ENCODE measurements at places on chromosomes 1 and 21.

GRCh38 chr1:16249596-16250241 is 12.7 kb upstream of the CPLANE2 start:
- DNase-seq: no peak

GRCh38 chr1:1213345-1214265 is at the start of gene TNFRSF4:
Gene TNFRSF4 (minus strand): TSS chr1:1214153. CDS start chr1:1214127, 26 bp downstream.
- DNase-seq: no peak

DNA sequence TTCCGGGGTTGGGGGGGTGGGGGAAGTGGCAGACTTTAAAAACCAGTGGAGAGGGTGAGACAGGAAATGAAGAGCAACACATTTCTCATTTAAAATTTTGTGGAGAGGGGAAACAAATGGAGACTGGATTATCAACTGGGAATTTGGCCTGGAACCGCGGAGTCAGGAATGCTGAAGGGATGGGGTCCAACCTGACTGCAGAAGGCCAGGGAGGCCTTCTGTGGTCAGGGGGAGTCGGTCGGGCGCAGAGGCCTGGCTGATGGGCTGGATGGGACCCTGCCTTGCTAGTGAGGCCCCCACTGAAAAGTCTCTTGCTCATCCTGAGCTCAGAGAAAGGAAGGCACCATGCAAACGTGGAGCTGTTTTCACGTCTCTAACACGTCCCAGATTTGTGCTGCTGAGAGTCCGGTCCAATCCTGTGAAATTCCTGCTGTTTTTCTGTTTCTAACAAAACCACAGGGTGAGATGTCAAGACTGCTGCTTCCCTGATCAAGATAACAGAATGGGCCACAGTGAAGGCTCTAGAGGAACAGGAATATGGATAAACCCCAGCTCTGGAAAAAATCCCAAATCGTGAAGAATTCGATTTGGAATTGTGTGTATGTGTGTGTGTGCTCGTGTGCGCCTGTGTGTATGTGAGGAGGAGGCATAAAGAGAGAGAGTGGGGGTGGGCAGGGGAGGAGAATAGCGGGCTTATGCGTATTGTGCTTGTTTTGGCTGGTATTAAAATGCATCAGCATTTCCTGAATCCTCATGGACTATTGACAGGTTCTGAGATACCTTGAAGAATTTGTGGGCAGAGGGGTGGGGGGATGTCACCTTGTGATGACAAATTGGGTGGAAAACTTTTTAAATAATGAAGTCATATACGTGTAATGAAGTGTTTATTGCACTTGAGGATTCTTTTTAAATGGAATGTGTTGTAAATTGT is 117.4 kb downstream of the NGF start:
- no peak for DNase-seq

GRCh38 chr1:206703661-206704060 is 19.0 kb downstream of the MAPKAPK2 start:
- peak; percentile 54 for DNase-seq

DNA sequence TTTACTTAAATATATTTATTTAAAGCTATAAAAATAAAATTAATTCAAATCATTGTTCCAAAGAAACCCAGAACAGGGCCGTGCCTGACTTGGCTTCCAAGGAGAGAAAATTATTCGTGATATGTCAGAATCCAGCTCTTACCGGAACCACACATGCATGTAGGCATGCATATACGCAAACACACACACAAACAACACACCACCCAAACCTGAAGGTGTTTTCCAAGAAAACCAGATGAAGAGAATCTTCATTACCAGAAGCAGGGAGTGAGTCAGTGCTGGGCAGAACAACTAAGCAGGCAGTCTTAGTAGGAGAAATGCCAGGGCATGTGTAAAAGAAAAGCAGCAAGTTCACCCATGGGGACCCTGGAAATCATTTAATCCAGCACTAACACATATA is 432.0 kb upstream of the BEND5 start:
- no peak for DNase-seq

GRCh38 chr1:20192364-20192763 is 6.0 kb upstream of the PLA2G2C start:
- no peak for DNase-seq

DNA sequence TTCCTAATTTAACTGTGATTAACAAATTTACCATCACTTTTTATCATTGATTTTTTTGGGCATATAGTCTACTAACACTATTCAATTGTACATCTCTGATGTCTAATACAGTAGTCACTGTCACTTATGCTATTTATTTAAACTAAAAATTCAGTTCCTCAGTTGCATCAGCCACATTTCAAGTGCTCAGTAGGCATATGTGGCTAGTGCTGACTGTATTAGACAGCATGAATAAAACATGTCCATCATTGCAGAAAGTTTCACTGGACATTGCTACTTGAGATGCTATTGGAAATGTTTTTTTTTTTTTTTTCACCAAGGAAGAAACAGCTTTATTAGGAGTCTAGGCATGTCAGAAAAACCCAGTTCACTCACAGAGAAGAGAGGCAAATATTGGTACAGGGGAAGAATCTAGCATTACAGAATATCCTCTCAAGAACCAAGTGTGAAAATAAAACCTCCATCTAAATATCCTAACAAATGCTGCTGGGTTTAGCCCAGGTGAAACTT is 108.1 kb upstream of the GNG4 start:
- DNase-seq: no peak

DNA sequence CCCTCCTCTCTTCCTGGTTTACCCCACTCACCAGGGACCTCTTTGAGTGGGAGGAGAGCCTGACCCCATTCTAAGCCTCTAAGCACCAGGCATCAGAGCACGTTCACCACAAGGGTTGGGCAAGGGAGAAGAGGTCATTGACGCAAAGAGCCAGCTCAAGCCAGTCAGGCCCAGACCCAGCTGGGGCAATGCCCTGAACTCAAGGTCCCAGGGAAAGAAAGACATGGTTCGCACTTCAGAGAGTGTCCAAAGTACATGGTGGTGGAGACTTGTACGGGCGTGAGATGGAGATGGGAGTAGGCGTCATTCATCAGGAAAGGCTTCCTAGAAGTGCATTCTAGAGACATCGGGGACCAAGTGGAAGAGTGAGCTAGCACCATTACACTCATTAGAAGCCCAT is 7.2 kb downstream of the PKP1 start:
- no peak for DNase-seq

DNA sequence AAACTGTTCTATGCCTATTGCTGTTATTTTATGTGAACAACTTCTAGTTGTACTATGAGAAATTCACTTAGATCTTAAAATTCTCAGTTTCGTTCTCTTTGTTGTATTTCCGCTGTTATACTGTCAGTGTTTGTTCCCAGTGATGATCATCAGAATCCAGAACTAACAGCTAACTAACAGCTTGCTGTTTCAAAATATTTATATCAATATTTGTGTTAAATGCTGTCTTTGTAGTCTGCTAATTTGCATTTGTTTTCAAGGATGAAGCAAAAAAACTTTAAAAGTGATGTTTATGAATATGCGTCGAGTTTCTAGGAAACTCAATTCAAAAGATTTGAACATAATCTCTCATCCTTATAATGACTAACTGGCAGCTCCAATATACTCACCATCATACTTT is 84.5 kb downstream of the SPATA17 start:
- DNase-seq: no peak

DNA sequence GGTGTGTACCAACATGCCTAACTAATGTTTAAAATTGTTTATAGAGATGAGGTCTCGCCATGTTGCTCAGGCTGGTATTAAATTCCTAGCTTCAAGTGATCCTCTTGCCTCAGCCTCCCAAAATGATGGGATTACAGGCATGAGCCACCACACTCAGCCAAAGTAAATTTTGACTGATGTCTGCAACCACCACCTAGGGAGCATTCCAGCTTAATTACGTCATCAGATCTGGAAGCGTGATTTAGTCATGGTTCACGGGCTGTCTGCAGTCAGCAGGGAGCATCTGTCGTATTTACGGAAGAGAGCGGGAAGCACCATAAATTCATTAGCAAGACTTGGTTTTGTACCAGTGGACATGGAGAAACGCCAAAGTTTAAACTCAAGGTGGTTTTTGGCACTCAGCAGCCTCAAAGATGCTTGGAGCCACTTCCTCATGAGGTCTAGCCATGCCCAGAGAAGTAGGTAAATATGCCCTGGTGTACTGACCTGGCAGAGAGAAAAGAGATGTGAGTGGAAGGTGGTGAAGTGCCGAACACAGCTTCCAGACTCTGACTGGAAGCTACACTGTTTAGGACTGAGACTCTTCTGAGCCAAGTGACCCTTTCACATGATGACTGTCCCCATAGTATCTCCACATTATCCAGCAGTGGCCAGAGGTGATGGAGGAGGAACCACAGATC is 60.8 kb upstream of the SLC35F3 start:
- DNase-seq: no peak

DNA sequence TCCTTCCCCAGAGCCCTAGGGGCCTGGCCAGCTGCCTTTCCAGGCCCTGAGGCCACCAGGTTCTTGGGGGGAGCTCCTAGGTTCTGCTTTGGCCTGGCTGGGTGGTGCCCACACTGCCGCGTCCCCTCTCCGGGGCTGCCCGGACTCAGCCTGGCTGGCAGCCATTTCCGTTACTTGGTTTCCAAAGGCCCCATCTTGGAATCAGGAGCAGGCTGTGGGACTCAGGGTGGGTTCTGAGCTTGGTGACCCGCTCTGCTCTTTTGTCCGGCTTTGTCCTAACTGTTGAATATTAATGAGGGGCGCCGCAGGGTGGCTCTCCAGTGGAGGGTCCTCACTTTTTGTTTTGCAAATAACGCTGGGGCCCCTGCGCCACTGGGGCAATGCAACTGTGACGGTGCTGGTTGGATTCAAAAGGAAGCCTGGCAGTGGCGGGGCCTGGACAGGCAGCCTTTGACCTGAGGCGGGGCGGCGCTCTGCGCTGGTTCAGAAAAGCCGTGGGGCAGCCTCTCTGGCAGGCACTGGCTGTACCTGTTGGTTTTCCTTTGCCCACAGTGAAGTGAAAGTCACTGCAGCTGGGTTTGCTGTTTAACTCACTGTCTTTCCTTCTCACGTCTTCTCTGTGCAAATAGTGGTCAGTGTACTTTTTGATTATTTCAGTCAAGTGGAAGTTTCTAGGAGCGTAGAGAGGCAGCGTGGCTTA is 20.2 kb downstream of the SKI start:
- no peak for DNase-seq

GRCh38 chr1:152517237-152517811 is 3.0 kb downstream of the CRCT1 start:
- DNase-seq: no peak

- DNase-seq: no peak
These were observed 79.7 kb upstream of the PBX1 start for GRCh38 chr1:164479242-164479641.

DNA sequence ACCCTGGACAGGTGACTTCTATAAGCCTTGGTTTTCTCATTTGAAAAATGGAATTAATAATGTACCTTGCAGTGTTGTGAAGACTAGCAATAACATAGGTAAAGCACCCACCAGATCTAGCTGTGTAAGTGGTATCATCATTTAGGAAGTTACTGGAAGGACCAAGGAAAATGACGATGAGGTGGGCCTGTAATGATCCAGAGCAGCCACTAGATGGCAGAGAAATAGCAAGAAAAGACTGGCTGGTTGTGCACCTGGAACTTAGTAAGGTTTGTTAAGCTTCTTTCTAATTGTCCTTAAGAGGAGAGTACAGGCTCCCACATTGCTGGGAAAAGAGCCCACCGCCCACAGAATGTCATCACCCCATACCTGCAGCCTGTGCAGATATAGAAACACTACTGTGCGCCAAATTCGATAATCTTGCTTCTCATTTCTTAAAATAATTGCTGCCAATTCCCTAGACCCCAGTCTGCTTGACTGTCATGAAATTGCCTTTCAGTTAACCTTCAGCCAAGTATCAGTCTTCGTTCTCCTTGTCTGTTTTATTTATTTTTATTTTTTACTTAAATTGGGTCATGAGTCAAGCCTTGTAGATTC is 37.2 kb downstream of the WNT4 start:
- no peak for DNase-seq

- no peak for DNase-seq
These were observed 46.0 kb upstream of the GUCA2A start for GRCh38 chr1:42210421-42211133.

DNA sequence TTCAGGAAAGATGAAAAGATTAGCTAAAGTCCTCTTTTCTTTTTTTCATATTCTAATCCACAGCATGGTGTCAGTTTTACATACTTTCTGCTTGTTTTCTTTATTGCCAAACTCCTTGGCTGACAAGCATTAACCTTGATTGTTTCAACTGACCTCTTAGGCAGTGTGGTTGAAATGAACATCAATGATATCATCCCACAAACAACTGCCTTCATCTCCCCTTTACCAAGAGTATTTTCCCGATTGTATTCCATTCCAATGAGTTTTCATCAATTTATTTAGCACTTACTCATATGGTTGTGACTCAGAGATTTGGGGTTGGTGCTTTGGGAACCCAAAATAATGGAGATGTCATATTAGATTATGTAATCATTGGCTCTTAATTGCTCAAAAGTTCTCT is 71.8 kb downstream of the SPAG17 start:
- no peak for DNase-seq

GRCh38 chr1:234969581-234970400 is 158.8 kb downstream of the TOMM20 start:
- DNase-seq: no peak

- no peak for DNase-seq
These were observed 186.6 kb downstream of the NTNG1 start for GRCh38 chr1:107327446-107327845.

- DNase-seq: no peak
These were observed 10.0 kb upstream of the LRRC8C start for GRCh38 chr1:89622895-89623294.

GRCh38 chr21:42081931-42082381 is 10.8 kb downstream of the UMODL1 start:
- DNase-seq: no peak

Data from T-helper 17 cell (primary cell).